ENCODE measurements at places on chromosomes 1 and 21.

DNA sequence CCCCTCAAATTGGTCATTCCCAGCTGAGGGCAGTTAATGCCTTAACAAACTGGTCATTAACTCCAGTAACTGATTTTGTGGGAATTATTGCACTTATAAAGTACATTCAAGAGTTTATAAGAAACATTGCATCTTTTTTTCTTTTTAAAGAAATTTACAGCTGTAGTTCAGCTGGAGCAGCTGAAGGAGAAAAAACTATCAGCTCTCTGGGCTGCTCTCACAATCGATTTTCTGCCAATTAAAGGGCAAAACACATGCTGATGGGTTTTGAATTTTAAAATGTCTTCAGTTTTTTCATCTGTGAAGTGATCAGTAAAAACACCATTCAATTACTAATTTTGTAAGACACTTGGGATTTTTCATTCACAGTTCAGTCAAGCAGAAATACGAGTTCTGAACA lies 74.7 kb downstream of the KIFAP3 start:
- no peak for DNase-seq
- no peaks in the 10 kb centered on the region for H3K27me3 ChIP-seq
- no peak overlapping the region for H3K4me3 ChIP-seq
- H3K36me3 ChIP-seq: no peaks in the 10 kb centered on the region
- H3K27ac ChIP-seq: peak overlapping the region; percentile 43
- H3K4me1 ChIP-seq: peaks cover 42% of the 10 kb centered on the region

- no peaks in the 10 kb centered on the region for H3K36me3 ChIP-seq
- H3K27ac ChIP-seq: peak overlapping the region; percentile 100
- peaks cover 8% of the 10 kb centered on the region for H3K27me3 ChIP-seq
- peaks cover 45% of the 10 kb centered on the region for H3K4me1 ChIP-seq
- peak; percentile 89 for DNase-seq
Observed at GRCh38 chr1:161021165-161021969, 415 bp upstream of the F11R start.

DNA sequence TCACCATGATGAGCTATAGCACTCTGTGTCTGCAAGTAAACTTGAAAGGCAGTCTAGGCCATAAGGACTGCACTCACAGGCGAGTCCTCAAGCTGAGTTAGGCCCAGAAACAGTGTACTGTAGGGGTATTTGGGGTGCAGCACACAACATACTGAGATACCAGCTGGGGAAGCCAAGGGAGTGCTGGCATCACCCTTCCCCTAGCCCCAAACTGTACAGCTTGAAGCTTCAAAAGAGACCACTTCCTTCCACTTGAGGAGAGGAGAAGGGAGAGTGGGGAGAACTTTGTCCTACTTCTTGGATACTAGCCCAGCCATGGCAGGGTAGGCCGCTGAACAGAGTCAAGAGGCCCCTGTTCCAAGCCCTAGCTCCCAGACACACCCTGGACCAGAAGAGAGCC lies 24.2 kb upstream of the SNX7 start:
- no peak for DNase-seq
- H3K27ac ChIP-seq: no peak overlapping the region
- peaks cover 3% of the 10 kb centered on the region for H3K27me3 ChIP-seq
- H3K36me3 ChIP-seq: no peaks in the 10 kb centered on the region

GRCh38 chr1:231216498-231216897 lies 24.5 kb upstream of the GNPAT start:
- H3K36me3 ChIP-seq: no peaks in the 10 kb centered on the region
- H3K4me1 ChIP-seq: peaks cover 3% of the 10 kb centered on the region
- H3K27me3 ChIP-seq: peaks cover 62% of the 10 kb centered on the region
- no peak overlapping the region for H3K4me3 ChIP-seq
- DNase-seq: no peak

DNA sequence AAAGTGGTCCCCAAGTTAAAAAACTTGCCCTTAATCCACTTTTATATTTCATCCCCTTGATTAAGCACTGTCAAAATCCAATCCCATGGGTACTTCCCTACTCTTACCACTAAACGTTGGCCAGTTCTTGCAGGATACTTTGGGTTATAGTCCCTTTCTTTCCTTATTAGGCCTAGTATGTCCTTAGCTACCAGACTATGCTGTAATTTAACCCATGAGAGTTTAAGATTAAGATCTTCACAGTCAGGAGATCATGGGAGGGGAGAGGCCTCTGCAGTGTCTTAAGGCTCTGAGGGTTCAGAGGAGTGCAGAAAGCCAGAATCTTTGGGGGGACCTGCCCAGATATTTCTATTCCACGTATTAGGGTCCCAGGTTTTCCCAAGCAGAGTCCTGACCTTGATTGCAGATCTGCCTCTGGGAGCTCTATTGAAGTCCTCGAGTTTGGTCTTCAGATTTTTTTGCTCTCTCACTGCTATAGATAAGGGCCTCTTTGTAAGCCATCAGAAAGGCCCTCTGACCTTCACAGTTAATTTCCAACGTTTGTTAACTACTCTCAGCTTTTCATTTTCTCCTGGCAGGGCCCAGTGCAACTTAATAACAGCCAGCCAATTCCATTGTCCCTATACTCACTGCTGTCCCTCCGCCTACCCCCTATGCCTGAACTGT lies 9.0 kb upstream of the CGN start:
- no peaks in the 10 kb centered on the region for H3K36me3 ChIP-seq
- DNase-seq: no peak
- no peaks in the 10 kb centered on the region for H3K4me1 ChIP-seq
- no peak overlapping the region for H3K4me3 ChIP-seq

DNA sequence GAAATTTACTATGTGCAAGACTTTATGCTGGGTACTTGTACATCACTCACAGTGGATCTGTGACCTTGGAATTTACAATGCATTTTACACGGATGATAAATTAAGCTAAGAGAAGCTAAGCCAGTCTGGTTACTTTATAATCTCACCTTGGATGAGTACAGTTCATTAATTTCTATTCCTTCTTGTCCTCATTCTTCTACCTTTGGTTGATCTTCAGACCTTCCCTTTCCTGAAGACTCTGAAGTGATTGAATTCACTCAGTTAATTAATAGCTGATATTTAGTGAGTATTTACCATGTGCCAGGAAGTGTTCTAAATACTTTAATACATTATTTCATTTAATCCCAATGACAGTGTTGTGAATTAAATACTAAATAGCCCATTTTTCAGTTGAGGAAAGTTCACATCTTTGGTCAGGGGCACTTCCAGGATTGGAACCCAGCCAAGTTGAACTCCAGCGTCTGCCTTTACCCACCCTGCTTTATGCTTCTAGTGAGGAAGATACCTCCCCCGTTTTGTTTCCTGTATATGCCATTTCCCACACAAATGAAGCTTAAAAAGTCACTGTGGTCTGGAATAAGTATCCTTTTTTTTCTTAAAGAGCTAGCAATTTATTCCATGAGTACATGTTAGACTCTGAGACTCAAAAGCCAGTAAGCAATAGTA lies 146.6 kb downstream of the TLR5 start:
- peak overlapping the region; percentile 83 for H3K27ac ChIP-seq
- H3K4me3 ChIP-seq: no peak overlapping the region
- peaks cover 39% of the 10 kb centered on the region for H3K36me3 ChIP-seq
- H3K4me1 ChIP-seq: peaks cover 47% of the 10 kb centered on the region
- H3K27me3 ChIP-seq: no peaks in the 10 kb centered on the region
- no peak for DNase-seq

DNA sequence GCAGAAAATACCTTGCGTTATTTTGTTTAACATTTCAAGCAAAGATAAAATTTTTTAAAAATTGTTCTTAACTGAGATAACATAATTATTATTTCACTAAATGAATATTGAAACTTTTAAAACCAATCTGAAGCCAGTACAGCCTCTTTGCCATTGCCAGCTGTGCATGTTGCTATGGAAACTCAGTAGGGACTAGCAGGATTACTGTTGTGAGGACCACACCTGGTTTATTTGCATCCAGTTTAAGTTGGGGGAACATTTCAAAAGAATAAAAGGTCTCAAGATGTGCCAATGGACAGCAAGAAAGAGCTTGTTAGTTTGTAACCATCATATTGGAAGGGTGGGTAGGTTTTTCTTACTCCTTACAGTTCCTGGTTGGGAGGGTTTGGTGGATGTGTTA lies 80.7 kb downstream of the POU2F1 start:
- H3K27ac ChIP-seq: no peak overlapping the region
- DNase-seq: no peak
- no peaks in the 10 kb centered on the region for H3K27me3 ChIP-seq
- H3K36me3 ChIP-seq: no peaks in the 10 kb centered on the region
- H3K4me3 ChIP-seq: no peak overlapping the region

- no peaks in the 10 kb centered on the region for H3K36me3 ChIP-seq
- no peak overlapping the region for H3K4me3 ChIP-seq
- peaks cover 38% of the 10 kb centered on the region for H3K4me1 ChIP-seq
- no peaks in the 10 kb centered on the region for H3K27me3 ChIP-seq
Observed at GRCh38 chr21:38267136-38267755, 10.5 kb downstream of the KCNJ15 start.
